ENCODE measurements at places on chromosomes 11 and 22. TPM values are rescaled to one million over a fixed set of nuclear protein-coding genes. Genes with fewer than 3 reads are reported as not detected.

GRCh38 chr22:30455075-30455840 is 16.6 kb downstream of the SEC14L3 start:
- DNase-seq: no peak

DNA sequence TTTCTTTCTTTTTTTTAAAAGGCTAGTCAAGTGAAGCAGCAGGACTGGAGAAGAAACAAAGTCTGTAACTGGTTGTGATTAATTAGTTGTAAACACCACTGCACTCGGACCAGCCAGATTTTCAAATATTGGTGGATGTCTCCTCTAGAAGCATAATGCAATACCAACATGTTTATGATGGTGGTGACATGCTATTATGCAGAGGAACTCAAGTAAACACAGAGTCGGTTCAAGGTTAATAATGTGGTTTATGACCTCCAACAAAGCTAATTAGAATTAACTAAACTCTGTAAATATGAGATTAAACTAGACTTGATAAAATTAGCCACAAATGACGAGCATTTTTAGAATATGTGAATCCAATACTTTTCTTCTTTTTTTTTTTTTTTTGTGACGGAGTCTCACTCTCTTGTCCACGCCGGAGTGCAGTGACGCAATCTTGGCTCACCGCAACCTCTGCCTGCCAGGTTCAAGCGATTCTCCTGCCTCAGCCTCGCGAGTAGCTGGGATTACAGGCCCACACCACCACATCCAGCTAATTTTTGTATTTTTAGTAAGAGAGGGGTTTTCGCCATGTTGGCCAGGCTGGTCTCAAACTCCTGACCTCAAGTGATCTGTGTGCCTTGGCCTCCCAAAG is 11.8 kb upstream of the AGBL2 start:
- DNase-seq: no peak

PPP6R3 gene
- total RNA-seq: 98.2 TPM

MN1 gene
- 55.9 TPM for total RNA-seq

DNA sequence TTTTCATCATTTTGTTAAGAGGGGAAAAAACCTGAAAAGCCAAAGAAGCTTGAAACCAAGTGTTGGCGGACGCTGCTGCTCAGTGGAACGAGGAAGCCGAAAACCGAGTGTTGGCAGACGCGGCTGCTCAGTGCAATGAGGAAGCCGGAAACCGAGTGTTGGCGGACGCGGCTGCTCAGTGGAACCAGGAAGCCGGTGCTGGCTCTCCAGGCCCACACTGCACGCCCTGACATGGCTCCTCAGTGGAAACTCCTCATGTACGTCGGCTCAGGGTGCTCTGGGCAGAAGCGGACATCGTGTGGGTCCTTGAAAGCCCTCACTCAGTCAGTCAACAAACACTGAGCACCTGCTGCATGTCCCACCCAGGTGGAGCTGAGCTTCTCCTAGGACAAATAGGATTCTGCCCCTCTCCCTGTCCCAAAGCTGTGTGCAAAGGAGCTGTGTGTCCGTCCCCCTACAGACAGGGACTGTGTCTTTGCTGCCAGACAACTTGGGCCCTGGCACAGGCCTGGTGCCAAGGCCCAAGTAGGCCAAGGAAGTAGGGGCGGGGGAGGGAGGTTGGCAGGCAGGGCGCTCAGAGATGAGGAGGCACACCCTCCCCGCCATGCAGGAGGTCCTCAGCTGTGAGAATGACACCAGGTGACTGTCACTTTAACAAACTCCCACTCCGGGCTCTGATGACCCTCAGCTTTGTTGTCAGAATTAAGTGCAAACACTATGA is 37.3 kb downstream of the PHF21B start:
- DNase-seq: peak; percentile 24

TNNI2 gene
- not detected for total RNA-seq

GRCh38 chr11:17611503-17612220 is 64.6 kb downstream of the OTOG start:
- no peak for DNase-seq

OR6A2 gene
- total RNA-seq: 0.27 TPM

- DNase-seq: no peak
These were observed 3.1 kb downstream of the APOBEC3G start for GRCh38 chr22:39080052-39080762.

GRCh38 chr22:25628494-25628893 is 64.0 kb downstream of the GRK3 start:
- DNase-seq: no peak

DNA sequence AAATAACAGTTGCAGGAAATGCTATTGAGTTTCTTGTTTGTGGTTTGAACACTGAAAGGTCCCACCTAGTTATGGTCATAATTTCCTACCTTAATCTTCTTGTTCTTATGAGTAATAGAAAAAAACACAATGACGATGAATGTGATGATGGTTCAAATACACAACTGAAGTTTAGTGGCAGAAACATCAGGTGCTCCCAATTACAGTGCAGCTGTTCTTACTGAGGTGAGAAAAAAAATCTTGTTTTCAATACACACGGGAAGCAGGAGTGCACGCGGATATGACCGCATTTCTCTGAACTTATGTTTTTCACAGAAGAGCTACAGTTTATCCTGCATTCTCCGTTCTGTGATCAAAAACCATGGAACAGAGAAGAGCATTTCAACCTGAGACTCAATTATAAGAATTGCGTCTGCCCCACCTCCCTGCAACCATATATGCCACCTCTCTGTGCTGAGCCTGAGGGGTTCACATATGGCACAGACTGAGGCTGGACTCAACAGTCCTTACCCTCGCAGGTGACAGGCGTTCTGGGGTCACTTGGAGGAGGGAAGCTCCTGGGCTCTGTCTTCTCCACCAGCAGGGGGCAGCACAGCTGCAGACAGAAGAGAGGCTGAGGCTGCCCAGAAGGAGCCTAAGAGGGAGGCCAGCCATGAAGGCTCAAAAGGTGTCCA is 99.7 kb upstream of the IGLL5 start:
- DNase-seq: peak; percentile 56

CDHR5 gene
- not detected for total RNA-seq

Data from fibroblast of the aortic adventitia (primary cell).